ENCODE measurements at places on chromosomes 5 and 9.

- DNase-seq, result no peak
These were observed 13.6 kb upstream of the PHF19 start for GRCh38 chr9:120890320-120891244.

GRCh38 chr5:91070761-91071550 is 312.2 kb downstream of the ARRDC3 start:
- DNase-seq, result no peak

DNA sequence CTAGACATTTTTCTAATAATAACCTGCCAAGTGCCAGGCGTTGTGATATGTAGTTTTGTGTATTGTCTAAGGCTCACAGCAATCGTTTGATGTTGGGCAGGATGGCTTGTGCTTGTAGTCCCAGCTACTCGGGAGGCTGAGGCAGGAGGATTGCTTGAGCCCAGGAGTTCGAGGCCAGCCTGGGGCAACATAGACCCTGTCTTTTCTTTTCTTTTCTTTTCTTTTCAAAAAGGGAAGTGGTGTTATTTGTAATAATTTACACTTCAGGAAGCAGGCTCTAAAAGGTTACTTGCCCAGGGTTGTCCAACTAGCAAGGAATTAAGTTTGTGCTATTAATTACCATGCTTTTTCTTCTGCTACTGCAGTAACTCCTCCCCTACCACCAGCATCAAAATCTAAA is 3.2 kb downstream of the ZNF131 start:
- DNase-seq, result no peak

DNA sequence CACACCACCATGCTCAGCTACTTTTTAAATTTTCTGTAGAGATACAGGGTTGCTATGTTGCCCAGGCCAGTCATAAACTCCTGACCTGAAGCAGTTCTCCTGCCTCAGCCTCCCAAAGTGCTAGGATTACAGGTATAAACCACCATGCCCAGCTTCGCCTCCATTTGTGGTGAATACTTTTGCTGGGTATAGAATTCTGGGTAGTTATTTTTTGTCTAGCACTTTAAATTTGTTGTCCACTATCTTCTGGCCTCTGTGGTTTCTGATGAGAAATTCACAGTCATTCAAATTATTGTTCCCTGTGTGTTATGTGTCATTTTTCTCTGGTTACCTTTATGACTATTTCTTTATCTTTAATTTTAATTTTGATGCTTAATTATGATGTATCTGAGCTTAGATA is 57.7 kb upstream of the EXOC3 start:
- no peak for DNase-seq

GRCh38 chr5:42887097-42887496 is 75.4 kb upstream of the SELENOP start:
- DNase-seq, result no peak

- no peak for DNase-seq
These were observed 291.0 kb downstream of the FBXL17 start for GRCh38 chr5:108090946-108091345.

DNA sequence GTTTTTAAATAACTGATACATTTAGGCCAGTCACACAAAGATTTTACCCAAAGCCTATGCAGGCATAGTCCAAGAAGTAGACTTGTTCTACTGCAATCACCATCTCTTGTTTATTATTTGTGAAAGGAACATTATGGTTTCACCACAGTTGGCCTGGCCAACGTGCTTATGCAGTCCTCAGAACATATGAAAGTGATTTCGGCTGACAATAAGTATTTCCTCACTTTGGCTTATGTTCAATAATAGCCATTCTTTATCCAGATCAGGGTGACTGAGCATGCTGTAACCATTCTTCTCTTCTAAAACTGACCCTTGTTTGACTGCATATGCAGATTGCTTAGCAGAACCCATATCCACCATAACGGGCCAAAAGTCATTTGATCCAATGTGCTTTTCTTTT is 76.6 kb upstream of the CCDC152 start:
- DNase-seq, result no peak

DNA sequence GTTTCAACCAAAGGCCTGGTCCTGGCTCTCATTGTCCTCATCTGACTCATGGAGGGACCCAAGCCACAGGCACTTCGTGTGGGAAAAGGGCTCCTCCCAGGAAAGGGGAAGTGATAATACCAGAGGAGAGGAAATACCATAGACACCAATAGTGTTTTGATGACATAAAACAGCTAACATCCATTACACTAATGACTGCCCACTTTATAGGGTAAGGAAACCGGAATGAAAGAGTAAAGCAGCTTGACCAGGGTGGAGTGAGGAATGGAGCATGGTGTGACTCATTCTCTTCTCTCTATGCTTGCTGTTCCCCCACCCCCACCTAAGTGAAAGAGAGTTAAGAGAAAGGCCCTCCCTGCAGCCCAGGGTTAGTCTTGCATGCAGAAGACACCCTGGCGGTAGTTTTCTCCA is 67.4 kb upstream of the HRH2 start:
- no peak for DNase-seq

DNA sequence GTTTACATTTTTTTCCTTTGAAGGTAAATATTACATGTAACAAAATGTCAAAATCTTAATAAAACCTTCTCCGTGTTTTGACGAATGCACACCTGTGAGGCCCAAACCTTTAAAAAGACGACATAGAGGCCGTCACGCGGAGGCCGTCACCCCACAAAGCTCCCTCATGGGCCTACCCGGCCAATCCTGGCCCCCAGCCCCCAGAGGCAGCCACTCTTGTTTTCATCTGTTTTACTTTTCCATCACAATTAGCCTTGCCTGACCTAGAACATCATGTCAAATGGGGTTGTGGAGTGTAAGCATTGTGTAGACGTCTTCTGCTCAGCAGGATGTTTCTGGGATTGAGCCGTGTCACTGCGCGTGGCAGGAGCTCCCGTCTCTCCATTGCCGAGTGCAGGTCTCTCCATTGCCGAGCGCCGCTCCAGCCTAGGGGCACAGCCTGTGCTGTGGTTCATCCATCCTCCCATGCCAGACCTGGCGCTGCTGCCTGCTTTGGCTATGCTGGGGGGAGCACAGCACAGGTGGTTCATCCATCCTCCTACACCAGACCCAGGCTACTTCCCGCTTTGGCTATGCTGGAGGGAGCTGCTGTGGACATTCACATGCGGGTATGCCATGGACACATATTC is 52.2 kb upstream of the IRX4 start:
- no peak for DNase-seq

All from type B pancreatic cell (in vitro differentiated cells).